Fibroblast of the conjunctiva (primary cell): ENCODE measurements at places on chromosomes 16 and 17.

- no peak for DNase-seq
Observed at GRCh38 chr17:21523497-21524210, 147.5 kb downstream of the KCNJ12 start.

GRCh38 chr17:36722121-36722902 is 120.9 kb downstream of the MRM1 start:
- no peak for DNase-seq

DNA sequence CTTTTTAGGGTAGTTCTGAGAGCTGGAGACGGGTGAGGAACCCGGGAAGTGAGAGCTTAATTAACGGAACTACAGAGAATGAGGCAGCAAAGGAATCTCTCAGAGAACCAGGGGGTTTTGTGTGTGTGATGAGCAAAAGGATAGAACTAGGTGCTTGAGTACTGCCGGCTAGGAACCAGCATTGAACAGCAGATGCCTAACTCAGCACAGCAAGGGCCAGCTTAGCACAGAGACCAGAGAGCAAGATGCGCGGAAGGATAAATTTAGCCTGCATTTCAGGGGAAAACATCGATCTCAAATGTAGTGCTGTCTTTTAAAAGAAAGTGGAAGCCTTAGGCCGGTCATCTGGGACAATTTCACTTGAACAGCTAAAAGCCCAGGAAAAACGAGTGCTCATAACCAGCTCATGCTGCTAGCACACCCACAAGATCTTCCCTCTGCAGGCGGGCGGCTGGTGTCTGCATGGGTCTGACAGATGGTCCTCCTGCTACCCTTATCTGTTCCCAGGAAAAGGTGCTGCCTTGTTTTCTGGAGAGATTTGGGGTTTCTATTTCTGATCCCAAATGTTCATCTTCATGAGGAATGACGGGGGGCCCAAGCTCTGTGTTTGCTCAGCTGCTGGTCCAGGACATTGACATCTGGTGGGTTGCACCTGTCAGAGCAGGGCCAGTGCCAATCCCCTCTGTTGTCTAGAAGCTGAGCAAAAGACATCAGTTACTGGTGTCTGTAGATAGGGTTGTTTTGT is 103.9 kb downstream of the SOCS1 start:
- no peak for DNase-seq

DNA sequence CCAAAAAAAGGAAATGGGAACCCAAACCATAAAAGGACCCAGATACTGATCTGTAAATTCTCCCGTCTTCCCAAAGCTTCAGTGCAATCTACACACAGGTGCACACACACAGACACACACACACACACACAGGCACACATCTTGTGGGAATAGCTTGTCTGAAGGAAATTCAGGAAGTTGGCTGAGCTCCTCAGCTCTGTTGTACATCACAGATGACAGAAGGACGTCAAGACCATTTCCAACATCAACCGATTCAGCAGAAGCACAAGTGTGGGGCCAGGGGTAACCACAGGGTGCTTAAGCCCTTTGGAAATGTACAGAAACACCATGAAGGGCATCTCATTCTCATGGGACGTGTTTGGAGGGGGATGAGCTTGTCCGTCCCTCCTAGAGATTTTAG is 498.1 kb upstream of the PSMD7 start:
- no peak for DNase-seq

DNA sequence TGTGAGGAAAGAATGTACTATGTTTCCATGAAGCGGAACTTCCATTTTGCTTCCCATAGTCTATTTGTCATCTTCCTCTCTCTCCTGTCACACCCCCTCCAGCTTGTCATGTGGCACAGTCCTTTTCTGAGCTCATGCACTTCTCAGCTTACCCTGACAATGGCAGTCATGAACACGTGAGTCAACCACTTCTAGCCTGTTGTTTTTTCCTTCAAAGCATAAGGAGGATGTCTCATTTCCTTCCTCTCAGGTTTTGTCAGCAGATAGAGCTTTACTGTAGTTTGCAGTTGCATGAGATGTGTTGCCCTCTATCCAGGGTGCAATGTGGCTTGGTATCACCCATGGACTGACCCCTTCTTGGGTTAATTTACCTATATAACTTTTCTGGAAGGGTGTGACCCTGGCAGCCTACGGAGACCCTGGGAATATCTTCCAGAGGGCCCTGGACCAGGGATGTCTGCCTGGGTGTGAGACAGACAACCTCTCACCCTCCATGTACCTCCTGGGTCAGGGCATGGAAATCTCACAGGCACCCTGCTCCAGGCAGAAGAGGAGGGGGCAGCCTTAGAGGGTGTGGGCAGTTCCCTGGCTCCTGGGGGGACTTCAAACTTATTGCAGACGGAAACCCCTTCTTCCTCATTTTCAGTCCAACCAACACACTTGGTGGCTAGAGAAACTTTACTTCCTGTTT is 4.0 kb upstream of the ZNF267 start:
- no peak for DNase-seq

DNA sequence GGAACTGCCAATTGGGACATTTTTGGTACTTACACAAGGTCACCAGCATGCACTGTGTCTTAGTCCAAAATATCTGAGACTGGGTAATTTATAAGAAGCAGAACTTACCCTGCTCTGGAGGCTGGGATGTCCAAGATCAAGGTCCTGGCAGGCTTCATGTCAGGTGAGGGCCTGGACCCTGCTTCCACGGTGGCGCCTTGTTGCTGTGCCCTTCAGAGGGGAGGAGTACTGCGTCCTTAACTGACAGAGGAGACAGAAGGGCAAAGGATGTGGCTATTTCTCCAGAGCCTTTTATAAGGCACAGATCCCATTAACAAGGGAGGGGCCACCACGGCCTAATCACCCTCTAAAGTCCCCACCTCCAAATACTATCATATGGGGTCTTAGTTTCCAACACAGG is 178.9 kb downstream of the C16orf95 start:
- DNase-seq, result no peak

GRCh38 chr17:44356241-44356640 is 7.4 kb downstream of the FAM171A2 start:
- no peak for DNase-seq

DNA sequence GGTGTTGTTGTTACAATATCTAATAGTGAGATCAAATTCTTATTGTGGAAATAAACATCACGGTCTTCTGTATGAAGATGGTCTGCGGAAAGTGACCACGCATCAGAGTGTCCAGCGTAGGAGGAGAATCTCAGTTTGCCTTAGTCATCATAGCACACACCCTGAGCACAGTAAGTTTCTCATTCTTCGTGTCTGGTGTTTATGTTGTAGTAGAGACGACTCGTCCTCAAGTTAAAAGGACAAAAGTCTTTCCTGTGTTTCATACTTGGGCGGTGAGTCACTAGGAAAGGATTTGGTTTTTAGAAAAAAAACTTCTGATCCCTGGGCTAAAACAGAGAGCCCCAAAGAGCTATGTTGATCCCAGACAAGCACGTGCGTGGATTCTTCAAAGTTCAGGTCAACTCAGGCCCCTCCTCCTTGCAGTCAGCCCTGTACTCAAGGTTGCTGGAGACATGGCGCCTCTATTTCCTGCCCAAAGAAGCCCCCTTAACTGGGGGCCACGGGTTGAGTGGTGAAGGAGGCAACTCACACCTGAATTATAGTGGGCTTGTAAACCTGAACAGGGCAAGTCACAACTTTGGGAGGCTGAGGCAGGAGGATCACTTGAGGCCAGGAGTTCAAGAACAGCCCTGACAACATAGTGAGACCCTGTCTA is 170.4 kb downstream of the ZFHX3 start:
- peak; percentile 48 for DNase-seq

DNA sequence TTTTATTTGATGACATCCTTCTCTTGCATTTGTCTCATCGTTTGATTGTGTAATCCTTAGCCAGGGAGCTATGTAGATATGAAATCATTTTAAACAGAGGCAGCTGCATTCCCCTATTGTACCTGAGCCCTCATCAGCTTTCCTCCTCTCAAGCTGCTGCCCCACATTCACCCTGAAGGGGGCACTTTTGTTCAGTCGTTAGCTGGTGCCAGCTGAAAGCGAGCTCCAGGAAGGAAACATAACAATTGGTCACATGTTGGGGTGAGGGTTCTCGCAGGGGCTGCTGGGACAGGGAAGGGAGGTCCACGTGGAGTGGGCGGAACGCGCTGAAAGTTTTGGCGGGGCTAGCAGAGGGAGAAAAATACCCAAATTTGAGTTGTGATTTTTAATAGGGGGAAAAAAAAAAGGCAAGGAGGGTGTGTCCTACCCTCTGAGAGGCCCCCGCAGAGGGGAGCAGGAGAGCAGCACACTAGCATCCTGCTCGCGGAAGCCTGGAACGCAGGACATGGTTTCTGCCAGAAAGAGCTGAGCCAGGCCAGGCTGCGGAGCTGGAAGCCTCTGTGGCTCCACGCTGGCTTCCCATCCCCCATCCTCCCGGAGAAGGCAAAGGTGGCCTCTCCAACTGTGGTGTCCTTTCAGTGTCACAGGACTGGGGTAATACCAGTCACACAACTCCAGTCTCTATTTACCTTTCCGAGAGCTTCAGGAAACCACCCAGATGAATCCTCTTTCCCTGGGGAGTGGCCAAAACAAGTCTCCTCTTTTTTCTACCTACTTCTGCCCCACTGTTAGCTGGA is 8.5 kb upstream of the MSL1 start:
- peak; percentile 95 for DNase-seq

- peak; percentile 24 for DNase-seq
Observed at GRCh38 chr17:77882481-77883212, 75.9 kb upstream of the TNRC6C start.

- DNase-seq, result no peak
Observed at GRCh38 chr16:73048292-73049080, 558 bp upstream of the ZFHX3 start.

- no peak for DNase-seq
Observed at GRCh38 chr17:79022507-79022991, 1.4 kb upstream of the C1QTNF1 start.

DNA sequence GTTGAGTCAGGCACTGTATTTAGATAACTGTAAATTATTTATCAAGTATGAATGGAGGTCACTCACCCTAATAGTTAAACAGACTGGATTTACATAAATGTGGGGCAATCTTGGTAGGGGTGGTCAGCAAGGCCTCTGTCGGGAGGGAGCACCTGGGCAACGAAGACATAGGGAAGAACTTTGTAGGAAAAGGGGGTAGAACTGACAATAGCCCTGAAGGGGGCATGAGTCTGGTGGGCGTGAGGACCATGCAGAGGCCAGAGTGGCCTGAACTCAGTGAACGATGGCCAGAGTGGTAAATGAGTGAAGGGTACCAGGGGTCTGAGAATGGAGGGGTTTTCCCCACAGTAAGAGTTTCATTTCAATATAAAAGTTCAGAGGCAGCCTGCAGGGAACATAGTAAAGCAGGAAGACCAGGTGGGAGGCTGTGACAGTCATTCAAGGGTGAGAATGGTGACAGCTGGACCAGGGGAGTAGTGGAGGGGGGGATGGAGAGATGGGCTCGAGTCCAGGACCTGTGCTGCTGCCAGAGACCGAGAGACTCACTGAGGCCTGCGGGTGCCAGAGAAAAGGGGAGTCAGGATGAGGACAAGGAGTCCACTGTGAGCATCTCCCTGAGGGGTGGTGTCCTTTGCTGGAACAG is 2.9 kb downstream of the C17orf67 start:
- no peak for DNase-seq
